ENCODE measurements at places on chromosomes 16 and 17. TPM values are rescaled to one million over a fixed set of nuclear protein-coding genes. Genes with fewer than 3 reads are reported as not detected.

- no peak within 1 kb of the TSS for H3K4me3 ChIP-seq
- H3K27me3 ChIP-seq, result no peaks in the 10 kb centered on the region
- H3K27ac ChIP-seq, result no peak within 1 kb of the TSS
- peak; percentile 23 for DNase-seq
- peaks cover 4% of the 10 kb centered on the region for H3K4me1 ChIP-seq
- H3K36me3 ChIP-seq, result no peaks in the 10 kb centered on the region
Observed at GRCh38 chr17:41837761-41838538, at the start of gene KLHL10. TSS of gene KLHL10 (plus strand) at chr17:41837825. CDS start at chr17:41837933, 108 bp downstream.

DNA sequence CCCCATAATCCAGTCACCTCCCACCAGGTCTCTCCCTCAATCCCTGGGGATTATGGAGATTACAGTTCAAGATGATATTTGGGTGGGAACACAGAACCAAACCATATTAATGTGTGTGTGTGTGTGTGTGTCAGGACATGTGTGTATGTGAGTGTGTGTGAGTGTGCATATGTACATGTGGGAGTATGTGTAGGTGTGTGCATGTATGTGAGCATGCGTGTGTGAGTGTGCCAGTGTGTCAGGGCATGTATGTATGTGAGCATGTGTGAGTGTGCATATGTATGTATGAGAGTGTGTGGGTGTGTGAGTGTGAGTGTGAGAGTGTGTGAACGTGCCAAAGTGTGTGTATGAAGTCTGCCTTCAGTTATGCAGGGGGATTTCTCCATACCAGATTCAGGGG is 37.8 kb downstream of the RGS9 start:
- H3K27ac ChIP-seq, result no peak overlapping the region
- no peaks in the 10 kb centered on the region for H3K27me3 ChIP-seq
- H3K4me3 ChIP-seq, result no peak overlapping the region
- peaks cover 1% of the 10 kb centered on the region for H3K4me1 ChIP-seq
- no peaks in the 10 kb centered on the region for H3K36me3 ChIP-seq

DNA sequence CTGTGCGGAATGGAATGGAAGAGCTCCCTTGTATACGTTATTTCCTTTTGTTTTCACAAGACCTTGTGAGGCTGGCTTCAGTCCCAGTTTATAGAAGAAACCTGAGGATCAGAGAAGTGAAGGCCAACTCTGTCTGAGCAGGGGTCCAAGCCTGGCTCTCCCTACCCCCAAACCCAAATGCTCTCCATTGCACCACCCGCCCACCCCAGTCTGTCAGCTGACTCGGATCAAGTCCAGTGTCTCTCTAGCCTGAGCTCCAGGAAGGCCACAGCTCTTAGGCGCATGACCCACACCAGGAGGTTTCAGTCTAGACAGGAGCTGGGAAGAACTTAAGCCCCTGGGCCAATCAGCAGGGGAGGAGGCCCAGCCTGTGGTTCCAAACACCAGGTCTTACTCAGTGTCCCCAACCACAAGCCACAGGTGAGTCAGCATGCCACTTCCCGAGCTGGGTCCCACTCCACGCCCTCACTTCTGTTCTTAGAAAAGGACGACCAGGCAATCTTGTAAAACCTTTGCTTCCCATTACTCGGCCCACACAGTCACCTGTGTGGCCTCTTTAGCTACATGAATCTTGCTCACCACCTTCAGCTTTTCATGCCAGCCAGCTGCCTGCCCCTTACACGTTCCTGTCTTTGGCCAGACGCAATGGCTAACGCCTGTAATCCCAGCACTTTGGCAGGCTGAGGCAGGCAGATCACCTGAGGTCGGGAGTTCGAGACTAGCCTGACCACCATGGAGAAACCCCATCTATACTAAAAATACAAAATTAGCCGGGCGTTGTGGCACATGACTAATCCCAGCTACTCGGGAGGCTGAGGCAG is 27.8 kb downstream of the TK2 start:
- H3K4me1 ChIP-seq, result peaks cover 16% of the 10 kb centered on the region
- no peak for DNase-seq
- H3K4me3 ChIP-seq, result no peak overlapping the region
- no peaks in the 10 kb centered on the region for H3K27me3 ChIP-seq
- H3K36me3 ChIP-seq, result no peaks in the 10 kb centered on the region

GRCh38 chr17:8109661-8110455 is 8.5 kb downstream of the ALOXE3 start:
- H3K36me3 ChIP-seq, result no peaks in the 10 kb centered on the region
- peak overlapping the region; percentile 5 for H3K4me3 ChIP-seq
- peaks cover 6% of the 10 kb centered on the region for H3K4me1 ChIP-seq

- no peaks in the 10 kb centered on the region for H3K27me3 ChIP-seq
- H3K27ac ChIP-seq, result no peak overlapping the region
- DNase-seq, result no peak
- H3K4me1 ChIP-seq, result peaks cover 16% of the 10 kb centered on the region
Observed at GRCh38 chr17:80790021-80790765, 201.4 kb upstream of the CHMP6 start.

DNA sequence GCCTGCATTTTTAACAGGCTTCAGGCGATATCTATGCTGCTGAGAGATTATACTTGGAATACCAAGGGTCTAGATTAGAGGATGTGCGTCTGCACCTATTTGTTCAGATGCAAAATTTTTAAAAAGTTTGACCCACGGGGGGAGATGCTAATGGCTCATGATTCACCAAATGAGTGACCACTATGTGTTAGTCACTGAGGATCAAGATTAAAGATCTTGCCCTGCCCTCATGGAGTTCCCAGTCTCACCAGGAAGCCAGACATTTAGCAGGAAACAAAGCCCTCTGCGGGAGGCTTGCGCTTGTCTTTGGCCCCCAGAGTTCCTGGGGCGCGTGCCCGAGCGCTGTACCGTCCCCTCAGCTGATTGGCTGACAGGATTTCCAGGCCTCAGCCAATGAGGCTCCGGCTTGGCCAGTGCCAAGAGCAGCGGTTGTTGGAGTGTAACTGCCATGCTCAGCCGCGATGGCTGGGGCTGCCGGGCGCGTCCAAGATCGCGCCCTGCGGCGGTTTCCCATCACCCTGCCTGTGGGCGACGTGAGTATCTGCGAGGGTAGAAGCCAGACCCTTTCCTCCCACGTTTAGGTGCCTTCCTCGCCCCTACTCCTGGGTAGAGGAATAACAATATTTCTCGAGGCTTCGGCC is 4.5 kb upstream of the DDX19B start:
- no peak for DNase-seq
- no peak overlapping the region for H3K27ac ChIP-seq
- no peaks in the 10 kb centered on the region for H3K4me1 ChIP-seq
- H3K27me3 ChIP-seq, result no peaks in the 10 kb centered on the region

GRCh38 chr16:83019963-83020362 is 393.2 kb downstream of the CDH13 start:
- H3K4me3 ChIP-seq, result no peak overlapping the region
- no peaks in the 10 kb centered on the region for H3K36me3 ChIP-seq
- H3K27ac ChIP-seq, result no peak overlapping the region
- no peak for DNase-seq
- H3K27me3 ChIP-seq, result no peaks in the 10 kb centered on the region

Gene SOX9
- not detected for total RNA-seq

All from ovary (tissue), 10 donors.